ENCODE measurements at places on chromosomes 2 and 18.

DNA sequence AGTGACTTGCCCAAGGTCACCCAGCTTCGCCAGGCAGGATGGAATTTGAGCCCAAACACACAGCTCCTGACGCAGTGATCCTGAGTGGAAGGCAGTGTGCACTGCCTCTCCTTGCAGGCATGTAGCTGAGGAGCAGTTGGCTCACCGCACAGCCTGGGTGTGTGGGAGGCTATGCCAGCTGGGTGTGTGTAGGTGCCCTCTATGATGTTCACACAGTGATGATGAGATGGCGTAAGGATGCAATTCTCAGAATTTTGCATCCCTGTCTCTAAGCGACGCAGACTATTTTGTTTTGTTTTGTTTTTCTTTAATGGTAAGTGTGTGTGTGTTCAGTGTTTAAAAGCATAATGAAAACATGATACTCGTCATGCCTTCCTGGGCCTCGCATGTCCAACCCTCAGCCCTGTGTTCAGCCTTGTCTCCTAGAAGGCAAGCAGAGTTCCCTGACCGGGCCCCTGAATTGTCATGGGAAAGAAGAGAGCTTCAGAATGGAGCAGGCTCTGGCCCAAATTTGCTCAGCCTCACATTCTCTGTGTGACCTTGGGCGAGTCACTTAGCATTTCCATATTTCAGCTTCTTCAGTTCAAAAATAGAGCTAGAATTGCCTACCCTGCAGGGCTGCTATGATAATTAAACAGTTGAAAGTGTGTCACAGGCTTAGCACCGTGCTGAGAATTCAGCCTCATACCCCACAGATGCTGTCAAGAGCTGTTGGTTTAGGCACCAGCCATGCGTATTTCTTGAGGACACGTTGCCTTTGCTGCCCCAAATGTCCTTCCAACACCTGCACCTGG, 603.6 kb upstream of the RAB6C start:
- no peak for DNase-seq
- no peak overlapping the region for H3K4me3 ChIP-seq
- no peak overlapping the region for H3K27ac ChIP-seq
- no peaks in the 10 kb centered on the region for H3K27me3 ChIP-seq
- H3K4me1 ChIP-seq, result no peaks in the 10 kb centered on the region
- H3K36me3 ChIP-seq, result no peaks in the 10 kb centered on the region

DNA sequence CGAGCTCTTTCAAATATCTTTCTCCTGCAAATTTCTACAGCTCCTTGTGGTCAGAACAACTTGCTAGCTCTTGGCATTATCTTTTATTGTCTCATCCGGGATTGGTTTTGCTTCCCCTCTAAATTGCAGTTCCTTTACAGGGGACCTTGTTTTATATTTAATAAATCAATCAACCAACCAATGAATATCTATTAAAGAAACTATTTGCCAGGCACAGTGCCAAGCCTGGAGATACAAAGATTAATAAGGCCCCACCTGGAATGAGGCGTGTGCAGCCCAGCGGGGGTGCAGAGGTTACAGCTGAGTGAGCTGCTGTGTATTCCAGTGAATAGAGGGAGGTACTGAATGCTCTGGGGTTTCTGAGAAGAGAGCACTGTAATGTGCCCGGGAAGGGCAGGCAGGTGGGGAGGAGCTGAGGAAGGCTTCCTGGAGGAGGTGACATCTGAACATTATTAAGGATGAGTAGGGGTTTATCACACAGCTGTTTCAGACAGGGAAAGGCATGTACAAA, 51.8 kb downstream of the LIPG start:
- H3K36me3 ChIP-seq, result no peaks in the 10 kb centered on the region
- no peak overlapping the region for H3K27ac ChIP-seq
- H3K4me3 ChIP-seq, result no peak overlapping the region
- H3K27me3 ChIP-seq, result no peaks in the 10 kb centered on the region
- H3K4me1 ChIP-seq, result peaks cover 13% of the 10 kb centered on the region

GRCh38 chr2:117481608-117482007, 332.9 kb upstream of the DDX18 start:
- H3K27me3 ChIP-seq, result no peaks in the 10 kb centered on the region
- no peaks in the 10 kb centered on the region for H3K4me1 ChIP-seq
- no peak overlapping the region for H3K27ac ChIP-seq

- no peaks in the 10 kb centered on the region for H3K27me3 ChIP-seq
- no peak overlapping the region for H3K27ac ChIP-seq
- DNase-seq, result no peak
- H3K36me3 ChIP-seq, result no peaks in the 10 kb centered on the region
These were observed 33.7 kb downstream of the TMEM17 start for GRCh38 chr2:62472312-62472711.

DNA sequence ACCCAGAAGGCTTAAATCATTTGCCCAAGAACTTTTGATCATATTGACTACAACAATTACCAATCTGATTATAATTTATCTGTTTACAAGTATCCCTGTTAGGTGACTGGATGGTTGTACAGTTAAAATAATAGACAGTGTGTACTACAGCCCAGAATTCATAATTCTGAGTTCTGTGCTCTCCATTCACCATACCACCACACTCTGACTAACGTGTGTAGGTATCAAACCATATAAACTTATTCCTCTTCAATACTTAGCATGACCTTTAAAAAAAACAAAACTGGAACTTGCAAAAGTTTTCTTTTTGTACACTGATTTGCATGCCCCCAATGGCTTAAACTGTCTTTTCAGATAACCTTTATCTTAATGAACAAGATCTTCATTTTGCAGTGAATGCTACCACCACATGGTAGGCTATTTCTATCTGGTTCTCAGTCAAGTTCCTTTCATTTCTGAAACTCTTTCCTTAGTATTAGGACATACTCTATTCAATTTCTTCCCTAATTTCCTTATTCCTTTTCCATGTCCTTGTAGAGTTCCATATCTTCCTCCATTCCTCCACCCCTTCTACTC, 50.9 kb downstream of the SOS1 start:
- H3K4me3 ChIP-seq, result no peak overlapping the region
- DNase-seq, result no peak
- no peaks in the 10 kb centered on the region for H3K27me3 ChIP-seq
- H3K27ac ChIP-seq, result no peak overlapping the region
- H3K4me1 ChIP-seq, result no peaks in the 10 kb centered on the region

DNA sequence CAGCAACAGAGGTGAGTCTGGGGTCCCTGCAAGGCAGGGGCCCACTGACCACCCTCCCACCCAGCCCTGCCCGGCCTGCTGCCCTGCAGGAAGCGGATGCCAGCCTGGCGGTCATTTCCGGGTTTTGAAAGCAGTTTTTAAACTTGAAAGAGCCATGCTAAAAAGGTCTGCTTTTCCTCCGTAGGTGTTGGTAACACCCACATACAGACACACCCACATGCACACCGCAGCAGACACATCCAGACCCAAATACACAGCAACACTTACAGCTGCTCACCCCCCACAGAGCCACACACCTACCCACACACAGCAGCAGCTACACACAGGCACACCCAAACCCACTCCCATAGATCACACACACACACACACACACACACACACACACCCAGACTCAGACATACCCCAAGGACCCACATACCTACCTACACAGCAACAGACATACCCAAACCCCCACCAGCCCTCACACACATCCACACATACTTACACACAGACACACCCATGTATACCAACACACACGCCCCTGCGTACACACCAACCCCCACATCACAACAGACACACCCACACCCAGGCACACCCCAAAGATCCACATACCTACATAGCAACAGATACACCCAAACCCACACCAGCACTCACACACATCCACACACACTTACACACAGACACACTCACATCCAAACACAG, 7.6 kb downstream of the ZFP36L2 start:
- no peak overlapping the region for H3K4me3 ChIP-seq
- peaks cover 47% of the 10 kb centered on the region for H3K4me1 ChIP-seq
- H3K27ac ChIP-seq, result peak overlapping the region; percentile 85
- peaks cover 15% of the 10 kb centered on the region for H3K36me3 ChIP-seq

GRCh38 chr18:13611142-13611600, 115.2 kb downstream of the FAM210A start:
- no peaks in the 10 kb centered on the region for H3K36me3 ChIP-seq
- DNase-seq, result peak; percentile 6
- H3K4me3 ChIP-seq, result peak overlapping the region; percentile 33
- H3K27ac ChIP-seq, result no peak overlapping the region

GRCh38 chr2:223697892-223698645, 95.9 kb upstream of the SCG2 start:
- no peak for DNase-seq
- H3K36me3 ChIP-seq, result peaks cover 15% of the 10 kb centered on the region
